ENCODE measurements at places on chromosomes 1 and 21.
A peak's percentile ranks its signal among the peaks of the same experiment; 100 is the strongest.

DNA sequence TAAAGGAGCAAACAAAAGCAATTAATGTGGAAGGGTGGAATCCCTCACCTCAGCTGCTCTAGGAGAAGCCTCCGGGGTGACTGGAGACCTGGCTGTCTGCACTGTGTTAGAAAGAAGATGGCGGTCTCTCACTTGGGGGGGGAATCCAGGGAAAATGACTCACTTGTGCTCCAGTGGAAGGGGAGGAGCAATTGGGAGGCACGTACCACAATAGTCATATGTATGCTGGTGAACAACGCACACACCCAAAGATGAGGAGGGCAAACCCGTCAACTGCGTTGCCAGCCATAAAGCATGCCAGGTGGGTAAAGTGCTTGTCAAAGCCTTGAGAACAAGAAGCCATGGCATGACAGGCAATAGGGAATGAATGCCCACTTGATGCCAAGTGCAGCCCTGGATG, 22.1 kb downstream of the PLEKHA6 start:
- DNase-seq, result no peak

DNA sequence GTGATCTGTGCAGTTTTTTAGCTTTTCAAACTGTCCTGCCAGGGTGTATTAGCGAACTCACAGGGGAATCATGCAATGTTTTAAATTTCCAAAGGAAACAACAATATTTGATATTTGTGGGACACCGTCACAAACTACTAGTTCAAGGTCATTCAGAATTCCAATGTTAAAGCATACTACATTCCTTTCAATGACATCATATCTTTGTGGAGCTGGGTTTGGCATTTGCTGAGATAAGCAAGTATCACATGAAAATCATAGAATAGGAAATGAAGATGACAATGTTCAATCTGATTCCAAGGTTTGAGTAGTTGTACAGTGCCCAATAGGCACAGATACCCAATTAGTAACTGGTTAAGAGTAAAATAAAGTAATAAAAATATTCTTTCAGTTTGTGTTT, 35.6 kb downstream of the NUF2 start:
- DNase-seq, result no peak

DNA sequence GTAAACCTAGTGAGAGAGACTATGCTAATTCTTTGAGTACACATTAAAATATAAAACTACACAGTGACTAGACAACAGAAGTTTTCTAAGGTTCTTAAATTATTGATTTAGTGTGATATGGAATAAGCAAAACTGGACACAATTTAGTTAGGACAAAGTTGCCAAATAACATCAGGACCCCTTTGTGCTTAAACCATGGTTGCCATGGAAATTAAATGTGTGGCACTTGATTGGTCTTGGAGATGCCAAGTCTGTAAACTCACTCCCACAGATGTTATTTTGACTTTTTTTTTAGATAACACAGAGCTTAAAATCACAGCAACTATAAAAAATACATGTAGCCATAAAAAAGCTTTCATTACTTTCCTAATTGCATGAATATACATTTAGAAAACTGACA, 234.6 kb downstream of the BRINP3 start:
- peak; percentile 50 for DNase-seq

- DNase-seq, result no peak
Measured at GRCh38 chr1:32770221-32770731, 46.9 kb downstream of the YARS1 start.

DNA sequence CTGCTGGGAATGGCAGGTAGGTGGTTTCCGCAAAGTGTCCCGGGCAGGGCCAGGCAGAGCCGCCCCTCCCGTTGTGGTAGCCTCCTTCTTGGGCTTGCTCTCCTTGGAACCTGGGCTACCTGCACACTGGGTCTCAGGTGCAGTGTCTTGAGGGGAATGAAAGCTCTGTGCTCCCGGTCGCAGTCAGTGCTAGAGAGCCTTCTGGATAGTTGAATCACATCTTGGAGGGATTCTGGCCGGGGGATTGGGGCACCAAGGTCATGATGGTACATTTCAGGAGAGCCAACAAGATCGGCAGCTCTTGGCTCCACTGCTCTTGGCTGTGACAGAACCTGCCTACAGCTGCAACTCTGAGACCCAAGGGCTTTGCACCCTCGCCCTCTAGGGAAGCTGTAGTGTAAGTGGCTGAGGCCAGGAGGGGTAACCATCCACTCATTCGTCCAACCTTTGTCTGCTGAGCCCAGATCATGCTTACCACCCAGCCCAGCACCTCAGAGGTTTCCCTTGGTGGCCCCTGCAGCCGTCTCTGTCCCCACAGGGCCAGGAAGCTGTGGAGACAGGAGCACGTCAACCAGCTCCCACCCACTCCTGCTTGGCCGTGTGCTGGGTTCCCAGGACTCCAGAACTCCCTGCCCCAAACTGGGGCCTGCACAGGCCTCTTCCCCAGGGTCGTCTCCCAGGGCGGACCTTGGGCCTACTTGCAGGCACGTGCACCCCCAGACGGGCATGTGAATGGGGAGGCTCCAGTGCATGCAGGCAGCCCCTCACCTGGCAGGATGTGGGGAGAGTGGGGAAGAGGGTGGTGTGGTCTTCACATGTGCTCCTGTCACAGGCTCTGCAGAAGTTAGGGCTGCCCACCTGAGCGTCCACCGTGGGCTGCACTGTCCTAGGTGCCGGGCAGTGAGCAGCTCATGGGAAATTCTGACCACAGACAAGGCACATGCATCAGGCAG, 40.0 kb downstream of the NTPCR start:
- no peak for DNase-seq

- DNase-seq, result peak; percentile 90
Measured at GRCh38 chr1:107535091-107535490, 394.3 kb downstream of the NTNG1 start.

DNA sequence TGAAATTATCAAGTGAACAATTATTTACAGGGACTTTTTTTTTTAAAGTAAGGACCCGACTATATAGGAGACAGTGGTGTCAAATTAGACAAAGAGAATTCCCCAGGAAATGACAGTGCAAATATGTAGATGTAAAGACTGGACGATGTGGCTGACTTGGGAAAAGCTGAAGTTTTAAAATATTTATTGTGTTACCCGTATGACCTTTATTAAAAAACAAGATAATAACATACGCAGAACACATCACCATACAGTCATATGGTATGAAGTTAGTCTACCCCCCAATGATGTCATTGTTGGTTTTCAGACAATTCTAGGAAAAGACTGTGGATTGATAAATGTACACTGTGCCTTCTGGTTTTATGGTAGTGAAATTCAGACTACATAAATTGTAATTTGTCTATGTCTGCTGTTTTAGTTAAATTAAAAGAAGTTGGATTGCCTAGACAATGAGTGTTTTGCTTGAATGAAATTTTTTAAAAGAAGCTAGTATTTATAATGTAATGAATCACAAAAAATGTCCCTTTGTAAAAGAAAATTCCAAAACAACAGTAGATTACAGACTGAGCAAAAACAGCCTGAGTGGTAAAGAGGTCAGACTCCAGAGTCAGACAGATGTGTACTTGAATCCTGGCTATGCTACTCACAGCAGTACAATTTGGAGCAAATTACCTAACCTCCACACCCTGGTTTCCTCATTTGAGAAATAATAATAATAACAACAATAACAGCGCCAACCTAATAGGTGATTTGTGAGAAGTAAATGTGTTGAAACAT, 15.5 kb upstream of the PDC start:
- DNase-seq, result no peak

DNA sequence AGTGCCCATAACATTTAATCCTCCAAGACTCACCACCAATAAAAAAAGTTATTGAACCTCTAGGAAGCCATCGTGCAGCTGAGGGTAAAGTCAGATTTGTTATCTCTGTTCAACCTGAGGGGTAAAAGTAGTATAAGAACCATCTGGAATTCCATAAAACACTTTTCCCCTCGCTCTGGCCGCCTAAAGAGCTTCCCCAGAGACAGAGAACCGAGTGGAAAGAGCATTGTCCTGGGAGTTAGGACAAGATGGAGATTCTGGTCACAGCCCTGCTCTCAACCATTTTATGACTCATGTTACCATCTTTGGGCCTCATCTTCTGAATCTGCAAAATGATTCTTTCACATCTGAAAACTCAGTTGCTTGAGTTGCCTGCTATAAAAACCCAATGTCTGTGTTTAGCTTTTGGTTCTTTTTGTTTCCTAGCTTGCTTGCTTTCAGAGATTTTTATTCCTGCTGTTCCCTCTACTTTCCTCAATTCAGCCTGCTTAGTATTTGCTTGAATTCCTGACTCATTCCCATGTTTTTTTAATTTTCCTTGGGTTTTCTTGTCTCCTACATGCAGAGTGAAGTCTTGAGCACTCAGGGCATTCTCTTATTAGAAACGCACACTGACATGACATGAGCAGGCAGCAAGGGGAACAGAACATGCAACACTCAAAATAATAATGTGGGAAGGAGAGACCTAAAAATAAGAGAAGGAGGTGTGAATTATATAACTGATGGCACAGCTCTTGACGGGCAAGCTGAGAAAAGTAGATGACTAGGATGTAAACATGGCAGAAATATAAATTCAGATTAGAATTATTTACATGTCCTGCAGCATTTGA, 1.7 kb downstream of the EPHX4 start:
- DNase-seq, result no peak

DNA sequence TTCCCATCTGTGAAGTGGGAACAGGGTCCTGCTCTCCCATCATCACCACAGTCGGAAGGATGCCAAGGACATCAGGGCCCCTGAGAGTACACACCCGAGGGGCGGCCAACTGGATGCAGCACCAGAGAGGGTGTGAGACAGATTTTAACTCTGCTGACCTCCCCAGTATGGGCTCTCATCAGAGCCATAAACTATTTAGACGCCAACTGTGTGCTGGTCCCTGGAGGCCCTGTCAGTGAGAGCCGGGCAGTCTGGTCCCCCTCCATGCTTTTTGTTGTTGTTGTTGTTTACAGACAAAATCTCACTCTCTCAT, 1.7 kb downstream of the FGR start:
- DNase-seq, result no peak

DNA sequence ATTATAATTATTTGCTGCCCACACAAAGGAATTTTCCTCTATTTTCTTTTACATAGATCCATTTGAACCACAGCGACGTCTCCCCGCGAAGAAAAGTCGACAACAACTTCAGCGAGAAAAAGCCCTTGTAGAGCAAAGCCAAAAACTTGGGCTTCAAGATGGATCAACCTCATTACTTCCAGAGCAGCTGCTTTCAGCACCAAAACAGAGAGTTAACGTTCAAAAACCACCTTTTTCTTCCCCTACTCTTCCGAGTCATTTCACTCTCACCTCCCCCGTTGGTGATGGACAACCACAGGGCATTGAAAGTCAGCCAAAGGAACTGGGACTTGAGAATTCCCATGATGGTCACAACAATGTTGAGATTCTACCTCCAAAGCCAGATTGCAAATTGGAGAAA, 7.2 kb downstream of the GORAB start:
- no peak for DNase-seq

GRCh38 chr1:66947267-66947666, 22.5 kb downstream of the MIER1 start:
- DNase-seq, result no peak

DNA sequence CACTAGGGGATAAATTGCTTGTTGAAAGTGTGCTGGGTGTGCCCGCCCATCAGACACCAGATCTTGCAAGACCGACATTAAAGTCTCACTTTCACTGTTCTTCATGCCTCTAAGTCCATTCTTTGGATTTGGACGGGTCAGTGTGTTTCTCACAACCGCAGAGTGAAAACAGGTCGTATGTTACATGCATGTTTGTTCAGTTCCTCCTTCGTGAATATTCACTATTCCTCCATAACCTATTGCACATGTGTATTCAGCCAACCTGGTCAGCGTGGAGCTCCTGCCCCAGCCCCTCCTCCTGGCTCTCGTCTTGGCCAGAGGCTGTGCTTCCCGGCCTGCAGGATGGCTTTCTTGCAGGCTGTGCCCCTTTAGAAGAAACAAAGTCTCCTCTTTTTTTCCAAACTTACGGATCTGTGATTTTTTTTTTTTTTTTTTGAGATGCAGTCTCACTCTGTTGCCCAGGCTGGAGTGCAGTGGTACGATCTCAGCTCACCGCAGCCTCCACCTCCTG, 2.2 kb upstream of the KRTAP10-6 start:
- no peak for DNase-seq

- DNase-seq, result no peak
Measured at GRCh38 chr1:236016083-236016482, 48.8 kb downstream of the NID1 start.

DNA sequence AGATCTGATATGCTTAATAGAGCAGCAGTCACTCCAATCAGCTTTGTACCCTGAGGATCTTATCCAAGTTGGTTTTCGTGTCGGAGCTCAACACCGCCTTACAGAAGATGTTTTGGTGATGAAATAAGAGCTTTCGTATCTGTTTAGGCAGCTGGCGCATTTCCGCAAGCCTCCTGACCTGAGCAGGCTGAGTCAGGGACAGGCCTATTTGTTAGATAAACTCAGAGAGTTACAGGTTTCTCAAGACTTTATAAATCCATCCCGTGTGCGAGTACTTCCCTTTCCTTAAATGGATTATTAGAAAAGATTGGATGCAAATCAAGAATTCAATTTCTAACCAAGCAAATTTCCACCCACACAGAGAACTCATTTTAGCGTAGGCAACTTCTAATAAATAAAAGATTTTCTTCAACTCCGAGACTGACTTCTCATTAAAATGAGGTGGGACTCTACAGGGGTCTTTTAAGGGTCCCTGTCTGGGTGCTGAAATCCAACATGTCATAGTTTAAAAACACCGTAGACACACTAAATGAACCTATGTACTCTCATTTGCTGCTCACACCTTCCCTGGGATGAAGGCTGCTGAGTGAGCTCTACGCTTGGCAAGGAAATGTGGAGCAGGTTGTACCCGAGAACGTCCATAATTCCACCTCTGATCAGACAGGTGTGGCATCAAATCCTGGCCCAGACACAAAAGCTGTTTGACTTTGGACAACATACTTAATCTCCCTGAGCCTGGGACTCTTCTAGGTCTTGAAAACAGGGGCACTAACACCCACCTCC, 106.9 kb upstream of the F3 start:
- DNase-seq, result no peak

DNA sequence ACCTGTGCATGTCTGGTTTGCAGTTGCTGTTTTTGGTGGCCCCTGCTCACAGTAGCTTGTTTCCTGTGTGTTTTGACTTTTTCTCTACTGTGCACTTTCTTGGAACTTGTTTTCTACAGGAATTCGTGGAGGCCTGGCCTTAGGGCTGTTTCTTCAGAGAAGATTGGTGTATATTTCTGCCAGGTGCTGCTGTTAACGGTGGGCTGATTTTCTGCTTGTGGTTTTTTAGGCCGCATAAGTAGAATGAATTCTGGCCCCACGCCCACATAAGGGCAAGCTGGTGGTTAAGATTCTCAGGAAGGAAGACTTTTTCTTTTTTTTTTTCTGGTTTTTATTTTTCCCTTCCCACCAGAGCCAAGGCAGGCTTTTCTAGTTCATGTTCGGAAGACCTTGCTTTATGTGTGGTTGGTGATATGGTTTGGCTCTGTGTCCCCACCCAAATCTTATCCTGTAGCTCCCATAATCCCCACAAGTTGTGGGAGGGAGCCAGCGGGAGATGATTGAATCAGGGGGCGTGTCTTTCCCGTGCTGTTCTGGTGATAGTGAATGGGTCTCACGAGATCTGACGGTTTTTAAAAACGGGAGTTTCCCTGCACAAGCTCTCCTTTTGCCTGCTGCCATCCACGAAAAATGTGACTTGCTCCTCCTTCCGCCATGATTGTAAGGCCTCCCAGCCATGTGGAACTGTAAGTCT, 71.5 kb upstream of the DISP3 start:
- DNase-seq, result no peak

GRCh38 chr1:168387781-168388760, 107.4 kb downstream of the TBX19 start:
- no peak for DNase-seq

GRCh38 chr1:212311836-212312497, 26.8 kb downstream of the PPP2R5A start:
- DNase-seq, result no peak

Measured in NCI-H446 (cell line).